Gastrocnemius medialis (tissue), 4 donors: ENCODE measurements at places on chromosomes 3 and 15. TPM values are rescaled to one million over a fixed set of nuclear protein-coding genes. Genes with fewer than 3 reads are reported as not detected.

DNA sequence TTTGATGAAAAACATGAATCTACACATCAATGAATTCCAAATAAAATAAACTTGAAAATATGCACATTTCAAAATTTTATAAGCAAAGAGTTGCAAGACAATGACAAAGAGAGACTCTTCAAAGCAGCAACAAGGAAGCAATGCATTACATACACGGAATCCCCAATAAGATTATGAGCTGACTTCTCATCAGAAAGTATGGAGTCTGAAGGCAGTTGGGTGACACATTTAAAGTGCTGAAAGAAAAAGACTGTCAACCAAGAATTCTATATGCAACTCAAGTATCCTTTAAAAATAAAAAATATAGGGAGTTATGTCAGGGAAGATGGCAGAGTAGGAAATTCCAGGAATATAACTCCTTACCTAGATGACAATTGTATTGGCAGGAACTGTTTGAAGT lies 46.5 kb upstream of the PRSS50 start:
- no peak for DNase-seq

DNA sequence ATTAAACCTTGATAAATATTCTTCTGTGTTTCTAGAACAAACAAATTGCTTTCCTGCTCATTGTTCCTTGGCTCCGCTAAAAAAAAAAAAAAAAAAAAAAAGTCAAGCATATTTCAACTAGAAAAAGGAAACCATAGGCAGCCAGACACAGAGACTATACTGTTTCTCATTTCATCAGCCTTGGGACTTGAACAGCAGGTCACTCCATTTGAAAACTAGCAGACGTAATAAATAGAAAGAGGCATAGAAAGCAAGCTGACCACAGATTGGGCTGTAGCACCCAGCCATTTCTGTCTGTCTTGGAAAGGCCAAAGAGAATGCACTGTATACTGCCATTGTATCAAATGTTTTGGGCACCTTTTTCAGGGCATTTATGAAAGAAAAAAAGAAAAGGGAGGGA lies 697.1 kb downstream of the NLGN1 start:
- DNase-seq: no peak

- DNase-seq: no peak
These were observed 64.9 kb downstream of the UACA start for GRCh38 chr15:70698426-70698825.

- DNase-seq: no peak
These were observed 813.1 kb downstream of the NAALADL2 start for GRCh38 chr3:175672119-175672689.

The BCL2A1 gene
- 3.8 TPM for total RNA-seq

The SPATA12 gene
- not detected for total RNA-seq

The TMEM207 gene
- not detected for total RNA-seq

The IQSEC1 gene
- 27.9 TPM for total RNA-seq
